DMS153 (cell line): ENCODE measurements at places on chromosomes 11 and 22.

GRCh38 chr11:128949791-128950454 lies 7.3 kb upstream of the TP53AIP1 start:
- DNase-seq, result no peak

GRCh38 chr11:132639986-132640385 lies 892.3 kb downstream of the OPCML start:
- DNase-seq, result no peak

DNA sequence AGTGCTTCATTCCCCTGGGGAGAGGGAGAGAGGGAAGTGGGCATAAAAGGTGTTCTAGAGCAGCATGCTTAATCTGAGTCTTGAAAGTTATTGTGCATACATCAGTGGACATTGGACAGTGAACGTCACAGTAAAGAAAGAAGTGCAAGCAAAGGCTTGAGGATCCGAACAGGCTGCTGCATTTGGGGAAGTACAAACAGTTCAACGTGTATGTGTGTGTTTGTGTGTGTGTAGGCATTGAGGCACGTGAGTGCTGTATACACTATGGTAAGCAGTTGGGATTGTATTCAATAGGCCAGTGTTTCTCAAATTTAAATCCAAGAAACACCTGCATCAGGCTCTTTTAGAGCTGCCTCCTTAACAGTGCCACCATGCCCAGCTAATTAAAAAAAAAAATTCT lies 10.4 kb upstream of the EIF3M start:
- DNase-seq, result no peak

DNA sequence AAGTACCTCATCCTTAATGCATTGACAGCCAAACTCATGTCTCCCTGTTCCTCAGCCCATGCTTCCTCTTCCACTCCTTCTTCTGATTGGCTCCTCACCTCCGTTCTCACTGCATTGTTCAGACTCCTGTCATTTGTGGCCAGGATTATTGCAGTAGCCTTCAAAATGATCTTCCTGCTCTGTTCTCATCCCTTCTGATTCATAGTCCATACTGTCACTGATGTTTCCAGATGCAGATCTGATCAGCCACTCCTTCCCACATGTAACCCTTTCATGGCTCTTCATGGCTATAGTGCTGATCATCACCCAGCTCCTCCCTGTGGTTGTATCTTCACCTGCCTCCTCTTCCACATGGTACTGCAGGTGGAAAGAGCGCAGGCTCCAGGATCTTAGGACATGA lies 71.7 kb downstream of the DEPDC5 start:
- DNase-seq, result no peak

DNA sequence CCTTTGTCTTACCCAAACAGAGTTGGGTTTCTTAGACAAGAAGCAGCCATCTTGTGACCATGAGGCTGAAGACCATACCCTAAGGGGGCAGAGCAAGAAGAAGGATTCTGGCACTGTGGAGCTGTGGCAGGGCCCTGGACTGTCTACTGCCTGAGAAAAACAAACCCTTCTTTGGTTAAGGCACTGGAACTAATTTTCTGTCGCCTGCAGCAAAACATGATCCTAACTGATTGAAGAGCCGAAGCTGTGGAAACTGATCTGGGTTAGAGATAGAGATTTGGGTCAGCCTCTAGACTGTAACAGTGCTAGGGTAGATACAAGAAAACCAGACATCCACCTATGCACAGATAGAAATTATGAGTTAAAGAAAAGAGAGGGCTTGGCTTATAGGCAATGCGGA lies 11.3 kb upstream of the ACER3 start:
- DNase-seq, result no peak

GRCh38 chr11:67118181-67118766 lies 789 bp upstream of the KDM2A start:
- DNase-seq, result no peak

GRCh38 chr11:93225662-93226061 lies 27.9 kb upstream of the SLC36A4 start:
- peak; percentile 59 for DNase-seq
